ENCODE measurements at places on chromosomes 1 and 21.

GRCh38 chr1:228794810-228795209, 59.5 kb downstream of the RHOU start:
- no peak for DNase-seq

DNA sequence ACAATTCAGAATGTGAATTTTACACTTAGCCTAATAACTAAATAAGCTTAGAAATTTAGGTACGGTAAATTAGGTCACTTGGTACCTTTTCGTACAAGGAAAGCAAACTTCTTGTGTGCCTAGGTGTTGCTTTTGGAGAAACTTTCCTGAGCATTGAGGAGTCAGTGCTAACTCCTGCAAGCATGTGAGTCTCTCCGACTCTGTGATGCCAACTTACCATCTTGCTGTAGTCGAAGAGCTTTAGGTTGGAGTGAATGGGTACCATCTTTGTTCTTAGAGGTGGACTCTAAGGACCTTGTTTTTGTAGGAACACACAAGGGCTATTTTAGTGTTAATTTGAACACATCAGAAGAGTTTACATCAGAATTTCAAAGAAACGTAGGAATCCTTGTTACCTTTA, 688.9 kb downstream of the USP25 start:
- no peak for DNase-seq

DNA sequence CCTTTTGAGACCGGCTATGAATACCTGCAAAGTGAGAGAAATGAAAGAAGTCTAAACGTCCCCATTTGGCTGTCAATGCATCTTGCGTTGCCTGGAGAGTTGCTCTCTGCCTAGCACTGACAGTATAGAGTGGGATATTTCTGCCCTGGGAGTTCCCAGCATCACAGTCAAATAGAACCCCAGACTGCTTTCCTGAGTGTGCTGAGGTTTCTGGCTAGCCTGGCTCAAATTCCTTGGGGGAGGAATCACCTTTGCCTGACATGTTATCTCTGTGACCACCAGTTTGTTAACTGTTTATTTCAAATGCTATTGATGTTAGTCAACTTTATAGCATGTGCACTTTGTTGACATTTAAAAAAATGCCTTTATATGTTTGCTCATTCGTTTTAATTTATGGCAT, 212.0 kb upstream of the FAM78B start:
- DNase-seq: no peak

- peak; percentile 85 for DNase-seq
Observed at GRCh38 chr1:151443846-151444782, 15.2 kb downstream of the POGZ start.

DNA sequence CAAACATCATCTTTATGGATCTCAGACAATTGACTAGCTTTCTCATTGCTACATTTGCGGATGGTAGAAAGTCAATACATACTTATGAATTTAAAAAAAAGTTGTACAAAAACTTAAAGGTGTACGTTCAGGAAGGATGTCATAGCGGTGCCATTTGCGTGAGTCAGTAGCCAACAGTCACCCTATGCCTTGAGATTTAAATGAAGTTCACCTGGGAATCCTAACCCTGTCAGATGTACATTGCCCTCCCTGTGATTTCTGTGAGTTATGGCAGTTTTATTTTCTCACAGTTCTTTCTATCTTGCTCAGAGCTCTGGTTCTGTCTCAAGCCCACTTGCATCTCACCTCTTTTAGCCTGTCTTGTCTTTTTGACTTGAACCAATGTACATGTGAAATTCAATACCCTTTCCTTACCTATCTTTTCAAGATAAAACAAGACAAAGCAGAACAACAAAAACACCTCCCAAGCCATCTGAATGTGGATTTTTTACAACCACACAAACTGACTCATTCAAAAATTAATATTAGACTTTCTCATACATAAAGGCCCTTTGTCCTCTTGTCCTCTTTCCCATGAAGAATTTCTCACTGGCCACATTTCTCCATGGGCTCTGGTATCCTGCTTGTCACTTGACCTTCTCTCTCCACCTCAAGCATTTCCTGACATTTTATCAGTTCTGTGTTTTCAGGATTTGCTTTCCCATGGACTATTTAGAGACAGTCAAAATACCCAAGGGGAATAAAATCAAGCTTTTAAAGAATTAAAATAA, 25.3 kb upstream of the ZNF697 start:
- no peak for DNase-seq

DNA sequence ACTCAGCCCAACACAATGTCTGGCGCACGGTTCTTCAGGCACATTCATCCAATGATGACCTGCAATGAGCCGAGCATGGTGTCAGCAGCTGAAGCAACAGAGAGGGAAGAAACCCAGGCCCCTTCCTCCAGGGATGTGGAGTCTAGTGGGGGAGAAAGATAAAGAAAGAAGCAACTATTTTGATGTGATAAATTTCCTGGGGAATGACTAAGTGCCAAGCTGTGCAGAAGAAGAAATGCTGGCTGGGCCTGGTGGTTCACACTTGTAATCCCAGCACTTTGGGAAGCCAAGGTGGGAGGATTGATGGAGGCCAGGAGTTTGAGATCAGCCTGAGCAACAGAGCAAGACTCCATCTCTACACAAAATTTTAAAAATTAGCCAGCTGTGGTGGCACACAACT, 561.8 kb downstream of the KIF26B start:
- no peak for DNase-seq

- no peak for DNase-seq
Observed at GRCh38 chr1:15775706-15776105, 17.1 kb downstream of the FBLIM1 start.

GRCh38 chr1:34743775-34744174, 11.1 kb upstream of the GJB5 start:
- no peak for DNase-seq

- no peak for DNase-seq
Observed at GRCh38 chr1:36836196-36836883, 198.0 kb downstream of the GRIK3 start.

DNA sequence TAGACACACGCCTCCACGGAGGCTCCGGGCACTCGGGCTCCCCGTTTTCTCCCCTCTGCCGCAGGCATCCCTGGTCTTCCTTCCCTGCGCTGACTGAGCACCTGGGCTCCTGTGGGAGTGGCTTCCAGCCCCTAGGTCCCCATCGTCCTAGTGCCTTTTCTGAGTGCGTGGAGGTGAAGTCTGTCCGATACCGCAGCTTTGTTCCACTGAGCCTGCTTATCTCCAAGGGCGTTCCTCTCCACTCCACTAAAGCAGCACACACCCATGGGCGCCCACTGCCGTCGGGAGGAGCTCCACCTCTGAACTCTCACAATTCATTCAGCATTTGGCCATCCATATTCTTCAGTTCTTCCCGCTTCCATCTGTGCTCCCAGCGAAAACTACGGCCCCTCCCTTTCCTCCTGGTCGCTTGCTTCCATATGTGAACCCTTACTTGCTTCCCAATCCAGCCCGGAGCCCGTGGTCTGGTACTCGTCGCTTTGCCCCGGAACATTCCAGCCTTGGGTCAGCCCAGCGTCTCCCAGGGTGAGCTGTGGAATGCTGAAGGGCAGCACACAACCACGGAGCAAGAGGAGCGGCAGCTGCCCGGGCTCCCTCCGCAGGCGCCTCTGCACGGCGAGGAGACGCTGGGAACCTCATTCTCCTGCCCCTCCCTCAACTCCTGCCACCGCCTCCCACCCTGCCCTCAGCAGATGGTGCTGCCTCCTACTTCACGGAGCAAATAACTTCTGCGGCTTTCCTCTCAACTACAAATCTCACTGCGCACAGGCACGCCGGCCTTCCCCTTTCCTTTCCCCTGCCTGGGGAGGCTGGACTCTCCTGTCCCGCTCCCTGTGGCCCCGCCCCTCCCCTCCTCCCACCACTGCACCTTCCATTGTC, 27.5 kb downstream of the ATP8B2 start:
- DNase-seq: peak; percentile 52

DNA sequence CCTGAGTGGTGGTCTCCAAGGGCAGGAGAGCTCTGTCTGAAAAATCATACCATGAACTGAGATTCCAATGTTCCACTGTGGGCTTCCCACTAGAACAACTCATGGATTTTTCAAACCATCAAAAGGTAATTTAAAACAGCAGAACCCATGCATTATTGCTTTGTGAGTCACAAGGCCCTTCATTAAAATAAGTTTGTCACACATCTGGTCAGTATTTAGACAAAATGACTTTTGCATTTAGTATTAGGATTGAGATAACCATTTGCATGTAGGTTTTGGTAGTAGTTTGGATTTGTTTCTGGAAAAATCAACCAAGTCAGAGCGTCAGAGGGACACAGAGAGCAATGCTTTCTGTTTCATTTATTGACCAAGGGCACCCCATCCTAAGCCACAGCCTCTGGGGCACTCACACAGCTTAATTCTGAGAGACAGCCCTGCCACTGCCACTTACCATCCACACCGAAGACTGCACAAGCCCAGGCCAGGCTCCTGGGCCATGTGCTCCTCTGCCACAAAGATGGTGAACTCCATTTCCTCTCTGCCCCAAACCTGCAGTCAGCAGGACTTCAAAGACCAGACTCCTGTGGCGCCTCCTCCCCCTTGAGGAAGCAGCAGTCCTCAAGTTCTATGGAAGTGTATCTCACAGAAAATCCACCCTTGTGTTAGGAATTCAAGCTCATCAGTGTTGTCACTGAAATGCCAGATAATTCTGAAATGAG, 132.6 kb upstream of the DUSP10 start:
- no peak for DNase-seq

DNA sequence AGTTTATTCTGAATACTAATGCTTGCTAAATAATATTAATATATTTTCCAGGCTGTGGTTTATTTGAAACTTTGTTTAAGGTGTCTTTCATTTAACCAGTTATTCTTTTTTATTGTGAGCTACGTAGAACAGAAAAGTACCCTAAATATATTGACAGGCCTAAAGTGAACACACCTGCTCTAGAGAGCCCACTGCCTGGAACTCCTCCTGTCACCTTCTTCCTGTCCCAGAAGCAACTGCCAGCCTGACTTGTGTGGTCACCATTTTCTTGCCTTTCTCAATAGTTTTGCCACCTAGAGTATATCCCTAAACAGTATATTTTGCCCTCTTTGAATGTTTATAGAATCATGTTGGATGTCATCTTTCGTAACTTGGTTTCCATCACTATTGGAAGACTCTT, 48.5 kb downstream of the SCCPDH start:
- no peak for DNase-seq

GRCh38 chr1:60111118-60111517, 37.5 kb upstream of the C1orf87 start:
- DNase-seq: no peak

DNA sequence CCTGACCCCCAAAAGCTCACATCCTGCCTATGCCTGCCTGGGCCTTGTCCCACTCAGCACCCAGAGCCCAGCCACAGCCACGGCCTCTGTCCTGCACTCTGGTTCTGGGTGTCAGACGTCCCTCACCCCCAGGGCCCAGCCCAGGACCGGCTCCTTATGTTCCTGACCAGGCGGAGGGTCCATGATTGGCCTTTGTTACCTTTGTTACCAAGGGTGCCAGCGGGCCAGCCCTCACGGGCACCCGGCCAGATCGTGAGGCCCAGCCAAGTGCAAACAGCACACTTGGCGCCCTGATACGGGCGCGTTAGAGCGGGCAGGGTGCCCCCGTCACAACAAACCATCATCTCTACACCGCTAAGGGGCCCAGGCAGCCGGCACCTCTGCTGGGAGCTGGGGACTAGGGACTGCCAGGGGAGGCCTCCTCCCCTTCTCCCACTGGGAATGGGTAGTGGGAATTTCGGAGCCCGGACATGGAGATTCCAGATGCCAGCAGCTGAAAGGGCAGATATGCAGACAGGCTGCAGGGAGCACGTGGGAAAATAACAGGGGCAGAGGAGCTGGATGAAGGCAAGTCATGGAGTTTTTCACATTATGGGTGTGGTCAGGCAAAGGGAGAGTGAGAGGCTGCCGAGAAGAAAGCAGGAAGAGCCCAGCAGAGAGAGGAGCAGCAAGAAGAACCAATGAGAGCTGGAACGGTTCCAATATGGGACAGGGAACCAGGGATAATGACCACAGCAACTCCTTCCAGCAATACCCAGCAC, 22.1 kb downstream of the HSPG2 start:
- no peak for DNase-seq

GRCh38 chr1:229131243-229132105, 139.4 kb upstream of the RAB4A start:
- DNase-seq: no peak

DNA sequence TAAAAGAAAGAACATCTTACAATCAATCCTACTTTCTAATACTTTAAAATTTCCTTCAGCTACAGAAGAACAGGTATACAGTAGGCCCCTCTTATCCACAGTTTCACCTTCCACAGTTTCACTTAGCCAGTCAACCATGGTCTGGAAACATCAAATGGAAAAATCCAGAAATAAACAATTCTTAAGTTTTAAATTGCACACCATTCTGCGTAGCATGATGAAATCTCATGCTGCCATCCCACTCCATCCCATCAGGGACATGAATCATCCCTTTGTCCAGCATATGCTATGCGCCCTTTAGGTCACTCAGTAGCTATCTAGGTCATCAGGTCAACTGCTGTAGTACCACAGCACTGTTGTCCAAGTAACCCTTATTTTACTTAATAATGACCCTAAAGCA, 67.7 kb downstream of the HSF2BP start:
- DNase-seq: no peak

DNA sequence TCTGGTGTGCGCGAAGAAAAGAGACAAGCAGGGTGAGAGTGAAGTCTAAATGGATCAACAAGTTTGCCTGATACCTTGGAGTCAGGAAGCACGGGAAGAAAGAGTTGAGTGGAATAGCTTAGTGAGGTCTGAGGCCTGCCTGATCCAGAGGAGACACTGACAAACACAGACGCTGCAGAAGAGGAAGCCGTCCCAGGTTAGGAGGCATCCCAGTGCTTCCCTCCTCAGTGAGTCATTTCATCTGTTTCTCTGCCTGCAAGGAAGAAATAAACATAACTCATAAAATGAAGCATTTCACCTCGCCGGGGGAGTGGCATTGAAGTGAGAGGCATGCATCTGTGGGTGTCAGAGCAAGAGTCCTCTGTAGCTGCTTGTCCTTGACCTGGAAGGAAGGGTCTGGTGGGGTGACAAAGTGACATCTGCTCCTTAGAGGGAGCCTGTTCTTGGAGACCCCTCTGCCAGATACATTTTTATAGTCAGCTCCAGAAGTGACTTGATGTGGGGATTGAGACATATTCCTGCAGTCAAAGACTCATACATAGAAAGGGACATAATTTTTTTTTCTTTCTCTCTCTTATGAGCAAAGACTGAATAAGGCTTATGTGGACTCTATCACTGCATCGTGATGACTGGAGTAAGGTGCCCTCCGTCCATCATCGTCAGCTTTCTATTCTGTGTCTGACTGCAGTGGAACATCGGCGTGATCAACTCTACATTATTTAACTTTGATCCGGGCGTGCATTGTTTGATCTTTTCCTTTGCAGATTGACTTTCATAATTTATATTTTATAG, 256.7 kb downstream of the KIF26B start:
- DNase-seq: no peak

GRCh38 chr1:25804244-25804963, 4.4 kb downstream of the SELENON start:
- no peak for DNase-seq

- DNase-seq: peak; percentile 6
Observed at GRCh38 chr21:37074197-37074510, 1.1 kb downstream of the TTC3 start.

DNA sequence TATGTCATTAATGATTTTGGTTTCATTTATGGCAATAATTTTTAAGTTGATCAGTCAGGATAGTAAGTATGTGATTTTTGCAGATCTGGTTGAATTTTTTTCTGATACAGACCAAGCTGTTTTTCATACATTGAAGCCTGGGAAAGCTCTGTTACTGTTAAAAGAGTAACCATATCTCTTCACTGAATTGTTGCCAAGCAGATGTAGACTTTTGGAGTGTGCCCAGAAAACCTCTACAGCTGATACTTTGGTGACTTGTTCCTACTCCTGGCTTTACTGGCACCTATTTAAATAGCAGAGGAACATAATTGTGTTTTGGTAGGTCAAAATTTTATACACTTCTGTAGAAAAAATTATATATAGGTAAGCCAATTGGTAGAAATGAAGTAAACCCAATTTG, 49.4 kb downstream of the NFIA start:
- no peak for DNase-seq
